ENCODE measurements at places on chromosomes 2 and 18. TPM values are rescaled to one million over a fixed set of nuclear protein-coding genes. Genes with fewer than 3 reads are reported as not detected.

Gene CPO
- total RNA-seq, result not detected

- DNase-seq, result no peak
Observed at GRCh38 chr2:154697418-154698252, 860 bp upstream of the KCNJ3 start.

- no peak for DNase-seq
Observed at GRCh38 chr2:239204136-239204875, 196.5 kb downstream of the HDAC4 start.

GRCh38 chr2:68218343-68218901 is 33.9 kb downstream of the PPP3R1 start:
- DNase-seq, result no peak

Gene ALKAL2
- not detected for total RNA-seq

GRCh38 chr18:44883671-44884070 is 203.0 kb downstream of the SETBP1 start:
- no peak for DNase-seq

All from activated B cell treated with CpG ODN at 0.5 μM for 24 hours (primary cell).